ENCODE measurements at places on chromosomes 2 and 18. TPM values are rescaled to one million over a fixed set of nuclear protein-coding genes. Genes with fewer than 3 reads are reported as not detected.

- no peak overlapping the region for H3K27ac ChIP-seq
- no peaks in the 10 kb centered on the region for H3K36me3 ChIP-seq
- no peak overlapping the region for H3K4me3 ChIP-seq
- H3K27me3 ChIP-seq, result peaks cover 6% of the 10 kb centered on the region
- no peak for DNase-seq
Observed at GRCh38 chr18:78986018-78986481, 6.4 kb downstream of the SALL3 start.

DNA sequence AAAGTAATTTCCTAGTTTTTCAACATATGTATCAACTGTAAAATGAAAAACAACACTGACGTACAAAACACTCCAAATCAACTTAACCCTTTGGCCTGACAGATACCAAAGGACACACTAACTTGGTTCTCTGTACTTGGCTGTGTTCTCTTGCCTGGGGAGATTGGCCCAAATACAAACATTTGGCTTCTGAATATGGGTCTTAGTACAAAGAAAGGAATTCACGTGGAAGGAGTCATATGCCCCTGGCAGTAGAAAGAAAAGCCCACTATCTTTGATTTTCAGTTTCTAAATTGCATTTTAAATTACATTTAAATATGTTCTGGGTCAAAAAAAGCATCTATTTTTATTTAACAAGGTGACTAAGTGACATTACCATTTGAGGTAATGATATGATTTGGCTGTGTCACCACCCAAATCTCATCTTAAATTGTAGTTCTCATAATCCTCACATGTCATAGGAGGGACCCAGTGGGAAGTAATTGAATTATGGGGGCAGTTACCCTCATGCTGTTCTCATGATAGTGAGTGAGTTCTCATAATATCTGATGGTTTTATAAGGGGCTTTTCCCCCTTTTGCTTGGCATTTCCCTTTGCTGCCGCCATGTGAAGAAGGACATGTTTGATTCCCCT is 153.6 kb upstream of the CCDC195 start:
- H3K27ac ChIP-seq, result no peak overlapping the region
- no peak overlapping the region for H3K4me3 ChIP-seq
- no peaks in the 10 kb centered on the region for H3K27me3 ChIP-seq
- no peak for DNase-seq
- no peaks in the 10 kb centered on the region for H3K4me1 ChIP-seq

DNA sequence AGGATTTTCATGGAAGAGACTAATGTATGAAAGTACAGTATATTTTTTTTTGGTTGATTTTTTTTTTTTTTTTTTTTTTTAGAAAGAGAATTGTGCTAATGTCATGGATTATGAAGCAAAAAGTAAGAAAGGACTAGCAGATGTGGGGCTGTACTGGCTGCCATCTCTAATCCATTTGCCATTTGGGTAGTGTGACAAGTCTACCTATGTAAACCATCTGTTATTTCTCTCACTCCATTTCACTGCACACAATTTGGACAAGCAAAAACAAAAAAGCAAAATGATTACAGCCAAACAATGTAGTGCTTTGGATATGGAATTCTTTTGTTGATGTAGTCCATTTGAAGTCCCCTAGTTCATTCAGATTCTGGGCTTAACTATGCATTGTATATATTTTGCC is 1355.4 kb downstream of the LRP1B start:
- H3K4me1 ChIP-seq, result no peaks in the 10 kb centered on the region
- H3K27ac ChIP-seq, result no peak overlapping the region
- no peak for DNase-seq
- no peak overlapping the region for H3K4me3 ChIP-seq
- H3K27me3 ChIP-seq, result no peaks in the 10 kb centered on the region

Gene TMEFF2
- not detected for polyA plus RNA-seq
